ENCODE measurements at places on chromosomes 16 and 17.

- DNase-seq = no peak
Measured at GRCh38 chr17:63842173-63842539, 329 bp downstream of the SMARCD2 start.

DNA sequence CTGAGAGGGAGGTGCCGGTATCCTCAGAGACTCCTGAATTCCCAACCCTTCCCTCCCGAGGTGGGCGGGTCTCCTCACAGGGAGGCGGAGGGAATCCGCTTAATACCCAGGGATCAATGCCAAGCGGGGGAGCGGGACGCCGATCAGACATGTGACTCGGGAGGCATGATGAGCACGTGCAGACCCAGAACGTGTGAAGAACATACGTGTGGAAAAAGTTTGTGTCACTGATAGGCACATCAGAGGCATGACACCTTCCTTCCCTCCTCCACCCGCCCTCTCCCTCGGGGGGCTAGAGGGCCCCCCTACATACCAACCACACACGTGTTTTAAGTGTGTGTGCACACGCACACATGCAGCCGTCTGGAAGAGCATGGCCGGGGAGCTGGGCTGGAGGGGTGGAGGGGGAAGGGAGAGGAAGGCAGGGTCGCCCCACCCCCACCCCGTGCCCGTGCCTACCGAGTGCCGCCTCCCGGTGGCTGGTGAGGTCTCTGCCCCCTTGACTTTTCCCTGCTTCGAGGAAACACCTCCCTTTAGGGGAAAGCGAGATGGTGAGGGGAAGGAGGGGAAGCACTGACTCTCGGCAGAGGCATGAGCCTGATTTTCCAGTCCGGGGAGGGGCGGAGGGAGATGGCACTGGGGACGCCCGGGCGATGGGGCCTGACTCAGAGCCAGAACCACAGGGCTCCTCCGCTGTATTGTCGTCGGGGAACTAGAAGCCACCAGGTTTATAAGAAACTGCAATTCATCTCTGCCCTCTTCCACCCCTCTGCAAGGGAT, 12.1 kb upstream of the TBX21 start:
- no peak for DNase-seq

- DNase-seq = no peak
Measured at GRCh38 chr17:70771804-70772386, 602.6 kb downstream of the KCNJ2 start.

DNA sequence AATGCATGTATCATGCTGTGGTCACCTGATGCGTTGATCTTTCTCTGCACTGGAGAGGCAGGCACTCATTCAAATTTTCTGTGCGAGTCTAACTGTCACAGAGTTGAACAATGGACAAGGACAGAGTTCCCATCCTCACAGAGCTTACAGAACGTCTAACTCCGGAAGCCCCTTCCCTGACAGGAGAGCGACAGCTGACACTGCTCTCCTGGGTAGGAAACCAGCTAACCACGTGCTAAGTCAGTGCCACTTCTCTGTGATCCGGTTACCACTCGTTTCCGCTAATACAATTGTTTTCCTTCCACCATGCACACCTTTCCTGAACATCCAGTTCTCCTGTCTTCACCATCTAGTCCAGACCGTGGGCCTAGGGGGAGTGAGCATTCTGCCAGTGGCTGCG, 11.3 kb downstream of the KLHDC4 start:
- no peak for DNase-seq

GRCh38 chr17:27888945-27889344, 4.2 kb downstream of the LYRM9 start:
- DNase-seq = no peak

- no peak for DNase-seq
Measured at GRCh38 chr17:78517421-78517820, 59.8 kb downstream of the DNAH17 start.

DNA sequence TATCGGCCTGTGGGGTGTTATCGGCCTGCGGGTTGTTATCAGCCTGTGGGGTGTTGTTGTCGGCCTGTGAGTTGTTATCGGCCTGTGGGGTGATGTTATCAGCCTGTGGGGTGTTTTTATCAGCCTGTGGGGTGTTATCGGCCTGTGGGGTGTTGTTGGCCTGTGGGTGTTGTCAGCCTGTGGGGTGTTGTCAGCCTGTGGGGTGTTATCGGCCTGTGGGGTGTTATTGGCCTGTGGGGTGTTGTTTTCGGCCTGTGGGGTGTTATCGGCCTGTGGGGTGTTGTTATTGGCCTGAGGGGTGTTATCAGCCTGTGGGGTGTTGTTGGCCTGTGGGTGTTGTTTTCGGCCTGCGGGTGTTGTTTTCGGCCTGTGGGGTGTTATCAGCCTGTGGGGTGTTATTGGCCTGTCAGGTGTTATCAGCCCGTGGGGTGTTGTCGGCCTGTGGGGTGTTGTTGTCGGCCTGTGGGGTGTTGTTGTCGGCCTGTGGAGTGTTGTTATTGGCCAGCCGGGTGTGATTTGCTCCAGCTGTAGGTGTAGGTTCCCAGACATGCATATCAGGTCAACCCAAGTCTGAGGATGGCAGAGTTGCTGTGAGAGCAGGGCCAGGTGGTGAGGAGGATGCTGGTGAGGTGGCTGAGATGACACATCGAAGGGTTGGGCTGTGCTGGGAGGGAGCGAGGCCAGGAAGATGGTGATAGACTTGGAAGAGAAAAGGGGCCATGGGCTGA, 7.1 kb downstream of the TRARG1 start:
- no peak for DNase-seq

DNA sequence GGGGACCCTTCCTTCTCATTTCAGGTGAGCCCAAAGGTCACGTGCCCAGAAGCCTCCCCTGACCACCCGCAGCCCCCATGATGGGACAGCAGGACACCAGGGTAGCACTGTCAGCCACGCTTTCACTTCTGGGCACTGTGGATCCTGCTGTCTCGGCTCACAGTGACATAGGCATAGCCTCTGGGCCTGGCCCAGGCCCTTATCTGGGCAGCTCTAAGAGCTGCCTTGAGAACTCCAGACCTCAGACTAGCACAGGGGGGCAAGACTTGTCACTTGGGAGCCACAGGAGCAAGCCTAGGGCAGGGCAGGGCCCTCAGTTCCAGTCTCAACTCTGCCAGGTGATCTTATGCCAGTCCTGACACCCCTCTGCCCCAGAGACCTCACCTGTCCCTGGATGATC, 4.7 kb downstream of the NATD1 start:
- DNase-seq = no peak

DNA sequence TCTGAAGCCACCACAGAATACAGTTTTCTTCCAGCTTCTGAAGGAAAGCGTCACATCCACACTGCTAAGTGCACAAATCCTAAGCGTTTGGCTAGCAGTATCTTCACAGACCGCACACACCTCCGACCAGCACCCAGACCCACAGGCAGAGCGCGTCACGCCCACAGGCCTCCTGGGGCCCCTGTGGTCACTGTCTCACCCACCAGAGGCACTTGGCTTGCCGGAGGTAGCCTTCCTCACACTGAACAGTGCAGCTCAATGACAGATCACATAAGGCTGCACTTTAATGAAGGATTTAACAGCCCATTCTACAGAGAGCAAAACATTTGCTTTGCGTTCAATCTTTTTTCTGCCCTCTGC, 21.2 kb downstream of the SPHK1 start:
- no peak for DNase-seq

DNA sequence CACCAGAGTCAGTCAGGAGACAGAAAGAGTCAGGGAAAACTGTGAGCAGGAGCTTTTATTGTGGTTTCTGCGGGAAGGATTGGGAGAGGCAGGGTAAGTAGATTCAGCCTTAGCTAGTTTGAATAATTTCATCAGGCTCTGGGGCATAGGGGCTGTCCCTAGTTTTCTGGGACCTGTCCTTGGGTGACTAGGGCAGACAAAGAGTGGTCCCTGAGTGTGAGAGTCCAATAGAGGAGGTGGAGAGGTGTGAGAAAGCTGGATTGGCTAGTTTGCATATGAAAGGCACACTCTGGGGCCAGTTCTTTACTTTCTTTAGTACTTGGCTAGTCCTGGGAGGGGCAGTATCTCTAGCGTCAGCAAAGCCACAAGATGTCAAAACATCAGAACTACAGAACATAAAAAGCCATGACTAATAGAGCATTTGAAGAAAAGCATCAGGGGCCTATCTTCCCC, 255.6 kb downstream of the HS3ST3A1 start:
- DNase-seq = no peak

Measured in AG09319 (cell line).